ENCODE measurements at places on chromosomes 12 and 14. TPM values are rescaled to one million over a fixed set of nuclear protein-coding genes. Genes with fewer than 3 reads are reported as not detected.

KCNA5 gene
- 0.94 TPM for polyA plus RNA-seq

TAS2R13 gene
- not detected for polyA plus RNA-seq

FAM181A gene
- polyA plus RNA-seq: 48.5 TPM

TMEM63C gene
- 21.0 TPM for polyA plus RNA-seq

TTC6 gene
- 12.4 TPM for polyA plus RNA-seq

PLD4 gene
- 1.2 TPM for polyA plus RNA-seq

ENDOU gene
- polyA plus RNA-seq: 0.21 TPM

SLC24A4 gene
- polyA plus RNA-seq: 3.6 TPM

KRT3 gene
- not detected for polyA plus RNA-seq

DNA sequence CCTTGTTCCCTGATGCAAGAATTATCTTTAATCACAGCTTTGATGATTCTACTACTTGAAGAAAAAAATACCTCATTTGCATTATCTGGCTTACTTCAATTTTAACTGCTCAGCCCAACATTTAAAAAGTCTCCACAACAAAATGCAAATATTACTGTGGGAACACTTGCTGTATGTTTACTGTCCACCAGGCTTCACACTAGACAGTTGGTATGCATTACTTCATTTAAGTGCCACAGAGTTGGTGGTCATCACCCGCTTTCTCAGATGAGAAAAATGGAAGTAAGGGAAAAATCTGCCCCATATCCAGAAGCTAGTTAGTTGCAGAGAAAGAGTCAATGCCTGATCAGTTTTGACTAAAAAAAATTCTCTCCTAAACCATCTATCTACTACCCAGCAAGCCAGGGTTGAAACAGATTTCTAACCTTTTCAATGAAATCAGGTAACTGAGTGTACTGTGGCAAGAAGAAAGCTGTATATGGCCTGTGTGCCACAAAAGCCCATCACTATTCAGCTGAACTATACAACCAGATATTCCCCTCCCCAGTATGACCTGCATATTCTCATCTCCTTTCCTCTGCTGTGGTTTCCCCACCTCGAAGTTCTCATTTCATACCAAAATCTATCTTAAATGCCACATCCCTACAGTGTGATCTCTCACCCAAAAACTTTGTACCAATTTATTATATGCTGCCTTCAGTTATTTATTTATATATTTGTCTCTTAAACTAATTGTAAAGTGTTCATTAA lies 90.3 kb downstream of the ATP2B1 start:
- DNase-seq: no peak
- no peaks in the 10 kb centered on the region for H3K36me3 ChIP-seq
- no peak overlapping the region for H3K4me3 ChIP-seq
- no peaks in the 10 kb centered on the region for H3K27me3 ChIP-seq
- H3K4me1 ChIP-seq: no peaks in the 10 kb centered on the region

- H3K4me1 ChIP-seq: no peaks in the 10 kb centered on the region
- no peaks in the 10 kb centered on the region for H3K36me3 ChIP-seq
- no peaks in the 10 kb centered on the region for H3K27me3 ChIP-seq
- H3K27ac ChIP-seq: no peak overlapping the region
- H3K4me3 ChIP-seq: no peak overlapping the region
Measured at GRCh38 chr12:59056966-59057365, 136.7 kb upstream of the LRIG3 start.

DNA sequence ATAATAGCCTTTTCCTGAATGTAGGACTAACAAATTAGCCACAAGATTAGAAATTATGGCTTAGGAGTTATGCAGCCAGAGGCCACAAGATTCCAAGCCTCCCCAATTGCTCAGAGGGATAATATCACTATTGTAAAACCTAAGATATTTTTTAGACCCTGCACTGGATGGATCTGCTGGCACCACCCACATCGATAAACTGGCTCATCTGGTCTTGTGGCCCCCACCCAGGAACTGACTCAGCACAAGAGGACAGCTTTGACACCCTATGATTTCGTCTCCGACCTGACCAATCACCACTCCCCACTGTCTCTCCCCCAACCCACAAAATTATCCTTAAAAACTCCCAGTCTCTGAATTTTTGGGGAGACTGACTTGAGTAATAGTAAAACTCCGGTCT lies 54.7 kb downstream of the CPM start:
- no peaks in the 10 kb centered on the region for H3K36me3 ChIP-seq
- H3K4me3 ChIP-seq: no peak overlapping the region
- DNase-seq: no peak
- H3K4me1 ChIP-seq: no peaks in the 10 kb centered on the region
- H3K27ac ChIP-seq: no peak overlapping the region

DNA sequence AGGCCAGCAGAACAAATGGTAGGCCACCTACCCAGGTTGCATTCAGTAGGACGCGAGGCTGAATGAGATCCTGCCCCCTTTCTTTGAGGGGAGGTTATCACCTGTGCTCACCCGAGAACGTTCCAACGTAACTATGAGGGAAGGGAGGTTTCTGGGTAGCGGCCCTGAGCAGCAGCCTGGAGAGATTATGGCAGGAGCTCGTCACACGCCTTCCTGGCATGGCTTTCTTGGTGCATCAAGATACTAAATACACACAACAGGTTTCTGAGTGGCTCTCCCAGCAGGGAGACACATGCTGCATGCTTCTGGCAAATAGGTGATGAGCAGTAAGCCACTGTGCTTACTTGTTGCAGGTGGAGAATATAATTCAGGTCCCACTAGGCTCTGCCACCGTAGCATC lies 147.7 kb downstream of the CALM1 start:
- DNase-seq: no peak
- H3K4me3 ChIP-seq: no peak overlapping the region
- H3K4me1 ChIP-seq: peaks cover 13% of the 10 kb centered on the region
- no peaks in the 10 kb centered on the region for H3K27me3 ChIP-seq
- no peak overlapping the region for H3K27ac ChIP-seq

- no peaks in the 10 kb centered on the region for H3K36me3 ChIP-seq
- H3K27ac ChIP-seq: no peak overlapping the region
- H3K27me3 ChIP-seq: no peaks in the 10 kb centered on the region
- peak; percentile 28 for DNase-seq
- H3K4me1 ChIP-seq: peaks cover 13% of the 10 kb centered on the region
Measured at GRCh38 chr14:68539241-68539737, 253.6 kb downstream of the ZFP36L1 start.

DNA sequence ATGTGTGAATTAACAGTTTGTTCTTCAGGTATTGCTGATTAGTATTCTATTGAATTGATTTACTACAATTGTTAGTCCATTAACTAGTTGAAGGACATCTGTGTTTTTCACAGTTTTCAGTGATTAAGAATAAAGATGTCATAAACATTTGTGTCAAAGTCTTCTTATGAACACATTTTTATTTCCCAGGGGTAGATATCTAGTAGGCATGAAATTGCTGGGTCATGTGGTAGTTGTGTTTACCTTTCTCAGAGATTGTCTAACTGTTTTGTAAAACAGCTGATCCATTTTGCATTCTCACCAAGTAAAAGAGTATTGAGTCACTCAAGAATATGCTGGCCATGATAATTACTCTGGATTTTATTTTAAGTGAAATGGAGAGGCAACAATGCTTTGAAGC lies 1145.3 kb downstream of the FSCB start:
- H3K27ac ChIP-seq: no peak overlapping the region
- no peak overlapping the region for H3K4me3 ChIP-seq
- no peaks in the 10 kb centered on the region for H3K4me1 ChIP-seq
- H3K27me3 ChIP-seq: no peaks in the 10 kb centered on the region

DNA sequence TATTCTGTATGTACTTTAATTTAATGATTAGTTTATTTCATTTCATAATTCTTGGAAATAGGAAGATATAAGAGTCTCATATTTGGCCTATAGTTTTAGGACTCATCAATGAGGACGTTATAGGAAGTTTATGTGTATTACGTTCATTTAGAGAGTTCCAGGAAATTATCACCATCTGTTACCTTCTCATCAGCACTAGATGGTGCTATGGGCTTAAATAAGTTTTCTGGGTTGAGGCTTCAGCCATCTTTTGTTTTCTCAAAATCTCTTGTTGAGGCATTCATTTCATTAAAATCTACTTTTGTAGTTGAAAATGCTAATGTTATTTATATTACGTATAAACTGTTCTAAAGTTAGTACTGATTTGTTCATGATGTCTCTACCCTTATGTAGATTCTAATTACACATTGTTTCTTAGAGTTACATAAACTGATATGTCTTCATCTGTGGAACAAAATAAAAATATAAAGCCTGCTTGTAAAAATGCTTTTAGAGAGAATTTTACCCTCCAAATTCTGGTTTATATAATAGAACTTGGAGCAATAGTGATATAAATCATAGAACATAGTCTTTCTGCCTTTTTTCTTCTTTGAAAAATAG lies 89.2 kb downstream of the CFAP54 start:
- H3K4me3 ChIP-seq: no peak overlapping the region
- no peak overlapping the region for H3K27ac ChIP-seq
- no peaks in the 10 kb centered on the region for H3K27me3 ChIP-seq
- no peaks in the 10 kb centered on the region for H3K36me3 ChIP-seq

DNA sequence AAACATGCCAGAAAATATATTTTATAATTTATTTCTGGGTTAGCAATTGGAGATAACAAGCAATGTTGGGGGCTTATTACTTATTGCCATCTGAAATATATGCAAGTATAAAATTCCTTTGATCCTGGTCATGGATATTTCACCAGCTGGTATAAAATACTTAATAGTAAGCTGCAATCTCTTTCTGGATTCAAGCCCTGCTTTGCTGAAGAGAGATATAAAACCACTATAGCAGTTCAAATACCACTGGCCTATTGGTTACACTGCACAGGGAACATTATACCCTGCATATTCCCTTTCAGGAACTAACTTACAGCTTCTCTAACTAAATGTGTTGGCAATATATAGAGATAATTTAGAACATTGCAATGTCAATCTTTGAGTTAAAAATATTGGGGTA lies 546.2 kb upstream of the ATP2B1 start:
- H3K36me3 ChIP-seq: no peaks in the 10 kb centered on the region
- H3K4me1 ChIP-seq: peaks cover 5% of the 10 kb centered on the region
- H3K4me3 ChIP-seq: no peak overlapping the region
- no peak for DNase-seq

DNA sequence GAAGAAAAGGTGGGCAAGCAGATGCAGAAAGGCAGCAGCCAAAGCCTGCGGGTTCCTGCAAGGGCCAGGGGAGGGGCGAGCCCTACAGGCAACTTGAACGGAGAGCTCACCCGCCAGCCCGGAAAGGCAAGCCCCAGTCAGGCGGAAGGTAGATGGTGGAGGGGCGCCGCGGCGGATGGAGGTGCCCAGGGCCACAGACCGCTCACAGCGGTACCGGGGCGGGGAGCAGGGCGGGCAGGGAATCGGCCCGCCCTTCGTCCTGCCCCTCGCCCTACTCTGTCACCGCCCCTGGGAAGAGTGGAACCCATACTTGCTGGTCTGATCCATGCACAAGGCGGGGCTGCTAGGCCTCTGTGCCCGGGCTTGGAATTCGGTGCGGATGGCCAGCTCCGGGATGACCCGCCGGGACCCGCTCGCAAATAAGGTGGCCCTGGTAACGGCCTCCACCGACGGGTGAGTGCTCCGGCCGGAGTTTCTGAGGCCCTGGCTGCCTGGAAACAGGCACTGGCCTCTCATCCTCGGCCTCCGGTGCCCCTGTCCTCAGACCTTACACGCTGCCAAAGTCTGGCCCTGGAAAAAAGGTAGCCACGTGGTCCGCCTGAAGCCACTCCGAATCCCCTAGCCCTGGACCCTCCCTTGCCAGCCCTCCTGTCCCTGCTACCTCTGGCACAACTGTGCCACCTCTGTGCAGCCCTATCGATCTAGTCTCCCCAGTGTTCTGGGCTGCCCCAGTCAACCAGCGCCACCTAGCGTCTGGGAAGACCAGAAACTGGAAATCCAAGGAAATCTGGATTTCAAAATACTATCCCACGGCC lies at the start of gene DHRS4:
Gene DHRS4, plus strand, starts transcription at position 307 of the 815 bp plus-strand sequence. Its CDS starts 19 bp downstream, at position 326.
- H3K4me3 ChIP-seq: peak within 1 kb of the TSS; percentile 75
- peak within 1 kb of the TSS; percentile 77 for H3K27ac ChIP-seq
- peaks cover 14% of the 10 kb centered on the region for H3K4me1 ChIP-seq
- peak; percentile 88 for DNase-seq
- H3K27me3 ChIP-seq: no peaks in the 10 kb centered on the region

DNA sequence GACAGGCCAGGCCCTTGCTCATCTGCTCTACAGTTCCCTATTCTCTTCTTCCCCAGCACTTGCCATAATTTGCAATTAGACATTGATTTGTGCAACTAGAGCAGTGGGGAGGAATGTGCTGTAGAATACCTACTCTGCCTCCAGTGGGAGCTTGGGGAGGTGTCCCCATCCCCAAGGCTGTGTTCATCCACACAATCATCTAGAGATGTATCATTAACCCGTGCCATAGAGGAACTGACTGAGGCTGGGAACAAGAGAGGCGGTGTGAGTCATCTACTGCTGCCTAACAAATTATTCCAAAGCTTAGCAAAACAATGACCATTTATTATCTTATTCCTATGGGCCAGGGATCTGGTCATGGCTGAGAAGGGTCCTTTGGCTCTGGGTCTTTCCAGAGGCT lies 5.1 kb upstream of the OTUB2 start:
- no peak for DNase-seq
- H3K4me1 ChIP-seq: no peaks in the 10 kb centered on the region
- no peaks in the 10 kb centered on the region for H3K36me3 ChIP-seq
- H3K27ac ChIP-seq: no peak overlapping the region

DNA sequence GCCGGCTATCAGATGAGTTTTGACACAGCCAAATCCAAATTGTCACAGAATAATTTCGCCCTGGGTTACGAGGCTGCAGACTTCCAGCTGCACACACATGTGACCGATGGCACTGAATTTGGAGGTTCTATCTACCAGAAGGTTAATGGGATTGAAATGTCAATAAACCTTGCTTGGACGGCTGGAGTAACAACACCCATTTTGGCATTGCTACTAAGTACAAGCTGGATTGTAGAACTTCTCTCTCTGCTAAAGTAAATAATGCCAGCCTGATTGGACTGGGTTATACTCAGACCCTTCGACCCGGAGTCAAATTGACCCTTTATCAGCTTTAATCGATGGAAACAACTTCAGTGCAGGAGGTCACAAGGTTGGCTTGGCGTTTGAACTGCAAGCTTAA lies 100.2 kb upstream of the EVL start:
- H3K4me1 ChIP-seq: peaks cover 37% of the 10 kb centered on the region
- no peak for DNase-seq
- H3K4me3 ChIP-seq: no peak overlapping the region
- H3K27ac ChIP-seq: no peak overlapping the region
- H3K36me3 ChIP-seq: no peaks in the 10 kb centered on the region

GRCh38 chr12:113582521-113583218 lies 111.0 kb upstream of the LHX5 start:
- DNase-seq: no peak
- H3K27ac ChIP-seq: no peak overlapping the region
- H3K4me3 ChIP-seq: no peak overlapping the region
- H3K36me3 ChIP-seq: no peaks in the 10 kb centered on the region
- no peaks in the 10 kb centered on the region for H3K27me3 ChIP-seq

DNA sequence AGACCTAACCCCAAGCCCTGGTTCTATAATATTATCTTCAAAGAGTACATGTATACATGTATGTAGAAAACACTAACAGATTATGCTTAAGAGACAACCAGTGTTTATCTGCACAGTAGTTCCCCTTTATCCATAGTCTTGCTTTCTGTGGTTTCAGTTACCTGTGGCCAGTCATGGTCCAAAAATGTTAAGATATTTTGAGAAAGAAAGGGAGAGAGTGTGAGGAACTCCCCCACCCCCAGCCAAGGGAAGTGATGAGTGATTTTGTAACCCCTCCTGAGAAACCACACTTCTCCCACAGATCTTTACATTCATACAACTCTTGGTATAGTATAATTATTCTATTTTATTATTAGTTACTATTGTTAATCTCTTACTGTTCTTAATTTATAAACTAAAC lies 77.3 kb upstream of the CNTN1 start:
- no peak overlapping the region for H3K4me3 ChIP-seq
- no peak overlapping the region for H3K27ac ChIP-seq
- DNase-seq: no peak
- no peaks in the 10 kb centered on the region for H3K36me3 ChIP-seq

All from testis (tissue), 5 donors.